ENCODE measurements at places on chromosomes 16 and 17.
A peak's percentile ranks its signal among the peaks of the same experiment; 100 is the strongest.

DNA sequence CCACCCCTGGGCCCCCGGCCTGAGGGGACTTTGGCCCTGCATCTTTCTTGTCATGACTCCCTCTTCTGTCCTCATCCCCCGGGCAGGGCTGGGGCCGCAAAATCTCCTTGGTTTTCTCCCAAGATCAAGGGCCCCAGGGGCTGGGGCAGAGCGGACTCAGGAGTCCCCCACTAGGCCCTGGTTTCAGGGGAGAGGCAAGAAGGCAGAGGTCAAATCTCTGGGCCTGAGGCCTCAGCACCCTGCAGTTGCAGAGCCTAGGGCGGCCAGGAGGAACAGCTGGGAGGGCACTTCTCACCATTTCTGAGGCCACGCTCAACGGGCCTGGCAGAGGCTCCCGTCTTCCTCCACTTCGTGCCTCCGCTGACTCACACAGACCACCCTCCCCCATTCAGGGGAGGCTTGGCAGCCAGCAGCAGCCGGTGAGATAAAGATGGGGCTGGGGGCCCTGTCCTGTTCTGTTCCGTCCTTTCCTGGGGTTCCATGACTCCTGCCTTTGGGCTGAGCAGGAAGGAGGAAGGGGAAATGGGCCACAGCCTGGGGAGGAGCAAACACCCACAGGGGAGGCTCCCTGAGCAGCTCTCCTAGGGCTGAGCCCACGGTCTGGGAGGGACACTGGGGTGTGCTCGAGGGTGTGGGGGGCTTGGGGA lies 12.4 kb downstream of the ZSCAN10 start:
- no peak for DNase-seq

- DNase-seq: no peak
Observed at GRCh38 chr17:61302953-61303816, 96.5 kb upstream of the TBX2 start.

DNA sequence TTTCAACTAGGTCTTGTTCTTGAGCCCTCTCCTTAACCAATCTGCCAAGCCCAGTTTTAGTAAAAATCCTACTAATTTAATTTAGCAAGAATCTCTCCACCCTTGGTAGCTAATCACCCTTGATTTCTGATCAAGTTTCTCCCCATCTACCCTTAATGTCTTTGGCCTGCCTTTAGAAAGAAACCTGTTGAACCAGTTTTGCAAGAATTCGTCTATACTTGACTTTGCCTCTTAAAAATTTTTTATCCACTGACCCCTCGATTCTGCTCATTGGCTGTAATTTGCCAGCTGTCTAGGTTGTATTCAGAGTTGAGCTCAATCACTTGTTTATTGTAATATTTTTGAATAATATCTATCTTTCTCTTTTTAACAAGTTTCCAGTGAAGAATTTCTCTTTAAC lies 1138.5 kb downstream of the CDH11 start:
- no peak for DNase-seq

GRCh38 chr16:57852189-57852588 lies 49.9 kb upstream of the KIFC3 start:
- DNase-seq: no peak

- DNase-seq: no peak
Observed at GRCh38 chr17:18005496-18005895, 32.8 kb downstream of the DRC3 start.

DNA sequence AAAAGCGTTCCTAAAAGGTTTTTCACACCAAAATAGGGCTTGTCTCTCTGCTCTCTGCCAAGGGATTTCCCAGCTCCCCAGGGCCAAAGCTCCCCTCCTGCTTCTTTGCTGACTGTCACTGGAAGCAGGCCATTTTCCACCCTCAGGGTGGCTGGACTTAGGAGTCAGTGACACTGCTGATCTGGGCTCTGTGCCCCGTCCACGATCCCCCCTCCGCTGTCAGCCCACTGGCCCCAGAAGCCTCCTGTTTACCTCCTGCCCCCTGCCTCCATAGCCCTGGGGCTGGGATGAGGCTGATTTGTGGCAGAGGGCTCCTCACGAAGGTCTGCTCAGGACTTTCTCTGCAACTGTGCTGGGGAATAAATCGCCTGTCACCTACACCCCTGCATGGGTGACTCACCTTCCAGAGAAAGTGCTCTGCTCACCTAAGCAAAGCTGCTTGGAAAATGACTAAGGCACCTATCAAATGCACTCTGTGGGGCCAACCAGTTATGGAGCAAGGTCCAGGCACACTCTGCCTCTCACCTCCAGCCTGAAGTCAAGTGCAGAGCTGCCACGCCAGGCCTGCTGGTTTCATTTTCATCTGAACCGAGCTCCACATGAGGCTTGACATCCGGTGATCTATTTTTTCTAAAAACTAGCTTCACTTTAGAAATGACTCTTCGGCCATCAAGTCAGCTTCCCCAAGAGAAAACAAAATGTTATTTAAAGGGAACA lies 4.9 kb downstream of the MAP3K14 start:
- DNase-seq: peak; percentile 78

All from CD4-positive, alpha-beta T cell treated with Interleukin-17A for 1 hour (primary cell).